ENCODE measurements at places on chromosomes 2 and 18.
A peak's percentile ranks its signal among the peaks of the same experiment; 100 is the strongest.

DNA sequence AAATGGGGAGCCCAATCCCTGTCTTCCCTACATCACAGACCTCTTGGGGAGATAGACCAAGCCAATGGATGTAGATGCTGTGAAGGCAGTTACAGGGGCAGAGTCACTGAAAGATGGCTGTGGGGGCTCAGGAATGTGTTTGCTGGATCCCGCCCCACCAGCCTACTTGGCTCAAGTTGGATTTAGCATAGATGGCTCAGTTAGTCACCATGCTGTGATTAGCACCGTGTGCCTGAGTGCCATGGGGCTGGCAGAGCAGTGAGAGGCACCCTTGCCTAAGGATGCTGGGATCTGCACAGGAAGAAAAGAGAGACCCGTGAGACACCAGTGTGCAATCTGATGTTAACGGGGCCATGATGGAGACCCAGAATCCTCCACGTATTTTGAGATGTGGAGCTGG lies 228.3 kb downstream of the DYSF start:
- no peak for DNase-seq

DNA sequence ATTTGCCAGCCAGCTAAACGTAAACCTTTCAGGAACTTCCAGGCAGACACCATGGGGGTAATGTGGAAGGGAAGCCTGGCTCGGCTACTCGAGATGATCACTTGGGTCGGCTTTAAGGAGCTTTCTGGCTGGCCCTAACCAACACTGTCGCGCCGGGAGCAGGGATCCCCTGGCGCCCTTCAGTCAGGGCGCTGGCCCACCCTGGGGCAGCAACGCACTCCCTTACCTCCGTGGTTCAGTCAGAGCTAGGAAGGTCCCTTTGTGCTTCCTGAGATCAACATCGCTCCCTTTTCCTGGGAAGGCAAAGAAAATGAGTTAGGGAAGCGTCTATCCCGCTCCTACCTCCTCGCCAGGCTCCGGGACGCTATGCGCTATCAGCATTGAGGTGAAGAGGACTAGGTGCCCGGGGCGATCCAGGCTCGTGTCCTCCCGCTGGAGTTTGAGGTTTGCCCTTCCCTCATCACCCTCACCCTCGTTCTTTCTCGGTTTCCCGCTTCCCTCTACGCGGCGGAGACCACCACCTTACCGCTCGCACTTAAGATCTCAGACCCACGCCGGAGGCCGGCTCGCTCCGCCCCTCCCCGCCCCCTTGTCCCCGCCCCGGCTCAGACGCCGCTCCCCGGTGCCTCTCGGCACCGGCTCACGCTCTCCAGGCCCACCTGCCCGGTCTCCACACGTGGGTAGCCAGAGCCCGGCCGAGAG lies 449 bp upstream of the ATRAID start:
- DNase-seq, result peak; percentile 19

GRCh38 chr18:4270016-4270415 lies 185.1 kb downstream of the DLGAP1 start:
- DNase-seq, result no peak

GRCh38 chr2:180349809-180350208 lies 342.7 kb upstream of the CWC22 start:
- DNase-seq, result no peak

- no peak for DNase-seq
Observed at GRCh38 chr2:135836596-135837270, at the start of gene LCT. Gene LCT, minus strand, starts transcription at chr2:135837184. Its CDS starts 15 bp downstream, at chr2:135837169.

Measured in fibroblast of villous mesenchyme (primary cell).